ENCODE measurements at places on chromosomes 3 and 15.

- DNase-seq, result no peak
Measured at GRCh38 chr3:155604126-155604525, 140.7 kb downstream of the PLCH1 start.

GRCh38 chr15:64938192-64938591 is 26.5 kb downstream of the ANKDD1A start:
- DNase-seq, result no peak

DNA sequence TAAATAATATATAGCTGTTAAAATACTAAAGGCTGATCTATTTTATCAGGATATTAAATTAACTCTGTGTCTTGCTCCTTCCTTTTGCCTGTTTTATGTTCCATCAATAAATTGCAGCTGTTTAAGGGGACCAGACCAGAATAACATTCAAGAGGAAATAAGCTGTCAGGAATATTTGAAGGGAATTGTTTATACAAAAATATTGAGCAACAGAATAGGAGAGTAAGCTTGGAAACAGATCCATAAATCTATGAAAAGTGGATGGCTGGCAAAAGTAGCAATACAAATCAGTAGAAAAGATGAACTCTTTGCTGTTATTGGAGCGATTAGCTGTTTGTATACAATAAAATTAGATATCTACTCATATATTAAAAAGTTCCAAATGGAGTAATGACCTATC is 36.2 kb upstream of the PLSCR2 start:
- no peak for DNase-seq

GRCh38 chr3:146539315-146539714 is 5.1 kb downstream of the PLSCR1 start:
- DNase-seq, result no peak

GRCh38 chr3:42090973-42091731 is at the start of gene TRAK1:
TSS of gene TRAK1 (plus strand) at chr3:42091357. CDS start at chr3:42091470, 113 bp downstream.
- no peak for DNase-seq

- no peak for DNase-seq
Measured at GRCh38 chr3:178406206-178406605, 130.0 kb upstream of the KCNMB2 start.

DNA sequence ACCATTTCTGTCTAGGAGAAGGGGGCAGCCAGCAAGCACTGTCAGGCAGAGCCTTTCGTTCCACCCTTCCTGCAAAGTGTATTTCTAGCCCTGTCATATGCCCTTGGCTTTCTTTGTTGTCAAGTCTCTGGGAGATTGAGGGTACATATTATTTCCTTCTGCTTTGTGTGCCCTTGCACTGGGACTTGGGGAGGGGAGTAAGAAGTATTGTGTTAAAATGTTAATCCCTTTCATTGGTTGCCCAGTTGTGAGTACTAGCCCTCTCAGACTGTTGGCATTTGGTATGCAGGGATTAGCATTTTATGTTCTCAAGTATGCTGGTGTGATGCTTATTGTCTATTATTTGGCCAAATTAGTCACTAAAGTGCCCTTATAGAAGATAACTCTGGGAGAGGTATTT is 63.9 kb downstream of the RBM6 start:
- DNase-seq, result no peak

GRCh38 chr15:87604857-87605446 is 651.6 kb downstream of the NTRK3 start:
- DNase-seq, result peak; percentile 19

- no peak for DNase-seq
Measured at GRCh38 chr3:100615684-100616083, 6.3 kb downstream of the ADGRG7 start.

- DNase-seq, result no peak
Measured at GRCh38 chr3:191499307-191500080, 38.5 kb downstream of the PYDC2 start.

- DNase-seq, result no peak
Measured at GRCh38 chr3:185724761-185725160, 100.1 kb downstream of the IGF2BP2 start.

DNA sequence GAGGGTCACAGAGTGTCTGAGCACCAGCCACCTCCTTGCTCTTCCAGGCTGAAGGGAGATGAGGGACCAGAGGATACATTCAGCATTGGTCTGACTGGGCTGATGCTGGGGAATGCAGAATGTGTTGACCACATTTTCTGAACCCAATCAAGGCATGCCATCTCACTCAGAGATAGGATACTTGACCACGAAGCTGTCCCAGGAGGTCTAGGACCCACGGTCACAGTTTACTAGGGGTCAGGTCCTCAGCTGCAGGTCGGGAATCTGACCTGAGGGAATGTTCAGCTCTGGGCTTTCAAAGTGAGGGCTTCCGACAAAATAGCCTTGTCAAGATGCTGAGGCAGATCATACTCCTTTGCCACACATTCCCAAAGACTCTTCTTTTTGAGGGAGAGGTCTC is 19.6 kb downstream of the PLA2G4E start:
- no peak for DNase-seq
